Right cardiac atrium (tissue), 5 donors: ENCODE measurements at places on chromosomes 12 and 14. TPM values are rescaled to one million over a fixed set of nuclear protein-coding genes. Genes with fewer than 3 reads are reported as not detected.

DNA sequence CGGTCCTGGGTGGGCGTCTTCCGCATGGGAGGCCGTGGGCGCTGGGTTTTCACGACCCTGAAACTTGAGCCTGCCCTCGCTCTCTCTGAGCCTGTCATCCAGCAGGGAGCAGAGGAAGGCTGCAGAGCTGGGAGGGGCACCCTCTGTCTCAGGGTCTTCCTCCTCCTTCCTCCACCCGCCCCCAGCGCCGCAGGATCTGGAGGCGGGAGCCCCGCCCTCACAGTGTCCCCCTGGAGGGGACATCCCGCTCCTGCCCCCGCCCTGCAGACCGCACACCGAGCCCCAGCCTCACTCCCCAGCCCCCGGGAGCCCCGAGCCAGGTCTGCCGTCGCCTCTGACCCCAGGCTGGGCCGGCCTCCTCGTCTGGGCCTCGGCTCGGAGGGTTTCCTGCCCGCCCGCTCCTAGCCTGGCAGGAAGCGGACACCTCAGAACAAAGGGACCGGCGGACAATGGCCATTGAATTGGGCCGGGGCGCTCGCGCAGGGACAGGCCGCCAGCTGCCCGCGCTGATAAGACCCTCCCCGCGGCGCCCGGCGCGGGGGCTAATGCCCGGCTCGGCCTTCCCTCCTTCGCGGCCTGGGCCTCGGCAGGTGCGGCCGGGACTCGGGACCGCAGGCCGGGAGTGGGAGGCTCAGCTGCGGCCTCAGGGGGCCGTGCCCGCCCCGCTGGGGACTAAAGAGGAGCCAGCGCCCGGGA lies 15.3 kb upstream of the NUDT14 start:
- peak; percentile 87 for DNase-seq

- DNase-seq, result no peak
These were observed 250.9 kb downstream of the DUSP6 start for GRCh38 chr12:89101440-89101839.

DNA sequence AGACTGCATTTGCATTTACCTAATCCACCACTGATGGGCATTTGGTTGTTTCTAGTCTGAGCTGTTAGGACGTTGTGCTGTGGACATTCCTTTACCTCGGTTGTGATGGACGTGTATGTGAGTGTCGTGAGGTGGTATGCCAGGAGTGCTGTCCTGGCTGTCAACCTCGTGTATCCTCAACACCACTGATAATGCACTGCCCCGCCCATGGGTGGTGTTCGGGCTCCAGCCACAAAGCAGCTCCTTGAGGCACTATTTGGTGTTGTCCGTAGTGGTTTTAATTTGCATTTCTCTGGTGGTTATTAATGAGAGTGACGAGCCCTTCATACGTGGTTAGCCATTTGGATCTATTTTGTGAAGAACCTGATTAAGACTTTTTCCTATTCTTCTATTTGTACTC lies 87.6 kb downstream of the PPP2R5C start:
- peak; percentile 72 for DNase-seq

GRCh38 chr12:69925291-69925690 lies 100.3 kb downstream of the MYRFL start:
- DNase-seq, result no peak

RBMS2 gene
- 35.2 TPM for total RNA-seq

CD27 gene
- not detected for total RNA-seq

SPIC gene
- total RNA-seq, result not detected

- no peak for DNase-seq
These were observed 26.8 kb downstream of the DGLUCY start for GRCh38 chr14:91140672-91141071.

DNA sequence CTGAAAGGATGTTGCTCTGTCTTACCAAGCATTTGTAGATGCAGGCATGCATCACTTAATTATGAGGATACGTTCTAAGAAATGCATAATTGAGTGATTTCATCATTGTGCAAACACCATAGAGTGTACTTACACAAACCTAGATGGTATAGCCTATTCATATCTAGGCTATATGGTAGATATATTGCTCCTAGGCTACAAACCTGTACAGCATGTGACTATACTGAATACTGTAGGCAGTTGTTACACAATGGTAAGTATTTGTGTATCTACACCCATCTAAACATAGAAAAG lies 75.9 kb downstream of the IFT81 start:
- no peak for DNase-seq

DNA sequence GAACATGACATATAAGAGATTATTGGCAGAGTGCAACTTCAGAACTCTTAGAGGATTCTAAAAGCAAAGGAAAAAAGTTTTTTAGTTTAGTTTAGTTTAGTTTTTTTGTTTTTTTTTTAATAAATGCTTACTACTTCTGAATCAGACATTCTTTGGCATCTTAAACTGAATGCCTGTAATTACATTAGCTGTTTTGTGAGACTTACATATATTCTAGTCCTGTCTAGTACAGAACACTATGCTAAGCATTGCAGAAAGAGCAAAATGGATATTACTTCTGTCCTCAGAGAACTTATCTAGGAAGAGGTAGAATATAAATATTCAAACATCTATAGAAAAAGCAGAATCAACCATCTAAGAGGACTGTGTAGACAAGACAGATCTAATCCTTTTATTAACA lies 133.2 kb downstream of the RAD51B start:
- DNase-seq, result no peak

DNA sequence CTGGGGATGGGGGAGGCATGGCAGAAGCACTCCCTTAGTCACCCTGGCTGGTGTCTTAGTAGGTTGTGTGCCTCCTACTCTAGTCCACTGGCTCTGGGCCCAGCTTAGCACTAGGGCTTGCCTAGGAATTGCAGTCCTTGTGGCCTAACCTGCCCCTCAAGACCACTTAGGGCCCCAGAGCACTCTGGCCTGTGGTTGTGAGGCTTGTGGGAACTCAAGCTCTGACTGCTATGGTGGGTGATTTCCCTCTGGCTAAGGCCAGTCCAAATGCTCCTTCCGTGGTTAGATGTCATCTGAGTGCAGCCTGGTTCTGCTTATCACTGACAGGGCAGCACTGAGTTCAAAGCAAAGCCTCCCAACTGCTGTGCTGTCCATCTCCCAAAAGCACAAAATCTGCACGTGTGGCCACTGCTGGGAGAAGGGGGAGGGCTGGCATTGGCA lies 20.2 kb downstream of the FGD4 start:
- DNase-seq, result no peak

- no peak for DNase-seq
These were observed 104.8 kb downstream of the DPF3 start for GRCh38 chr14:72788972-72789728.
